ENCODE measurements at places on chromosomes 1 and 21.

- no peak for DNase-seq
Observed at GRCh38 chr1:162872981-162873380, 12.0 kb upstream of the CCDC190 start.

- no peak for DNase-seq
Observed at GRCh38 chr1:114524944-114525343, 13.9 kb upstream of the TRIM33 start.

DNA sequence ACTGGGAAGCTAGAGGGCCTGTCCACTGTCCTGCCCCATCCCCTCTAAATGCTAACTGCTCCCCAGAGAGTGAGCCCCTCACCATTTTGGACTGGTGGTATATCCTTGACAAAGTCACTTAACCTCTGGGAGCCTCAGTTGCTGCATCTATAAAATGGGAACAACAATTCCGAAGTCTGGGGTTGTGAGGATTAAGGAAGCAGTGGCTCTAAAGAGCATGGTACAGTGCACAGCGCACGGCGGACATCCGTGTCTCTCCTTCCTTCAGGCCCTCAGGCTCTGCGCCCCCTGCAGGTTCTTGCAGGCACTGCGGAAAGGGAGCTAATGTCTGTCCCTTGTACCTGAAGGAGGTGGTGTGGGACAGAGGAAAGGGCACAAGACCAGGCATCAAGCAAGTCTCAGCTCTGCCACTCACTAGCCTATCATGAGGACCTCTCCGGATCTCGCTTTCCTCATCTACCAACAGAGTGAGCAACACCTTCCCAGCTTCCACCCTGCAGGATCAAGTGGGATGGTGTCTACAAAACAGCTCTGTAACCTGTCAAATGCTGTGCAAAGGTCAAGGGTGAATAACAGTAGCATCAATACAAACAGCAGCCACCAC is 20.1 kb downstream of the ECE1 start:
- peak; percentile 77 for DNase-seq

- no peak for DNase-seq
Observed at GRCh38 chr1:29704430-29704829, 468.1 kb downstream of the PTPRU start.

DNA sequence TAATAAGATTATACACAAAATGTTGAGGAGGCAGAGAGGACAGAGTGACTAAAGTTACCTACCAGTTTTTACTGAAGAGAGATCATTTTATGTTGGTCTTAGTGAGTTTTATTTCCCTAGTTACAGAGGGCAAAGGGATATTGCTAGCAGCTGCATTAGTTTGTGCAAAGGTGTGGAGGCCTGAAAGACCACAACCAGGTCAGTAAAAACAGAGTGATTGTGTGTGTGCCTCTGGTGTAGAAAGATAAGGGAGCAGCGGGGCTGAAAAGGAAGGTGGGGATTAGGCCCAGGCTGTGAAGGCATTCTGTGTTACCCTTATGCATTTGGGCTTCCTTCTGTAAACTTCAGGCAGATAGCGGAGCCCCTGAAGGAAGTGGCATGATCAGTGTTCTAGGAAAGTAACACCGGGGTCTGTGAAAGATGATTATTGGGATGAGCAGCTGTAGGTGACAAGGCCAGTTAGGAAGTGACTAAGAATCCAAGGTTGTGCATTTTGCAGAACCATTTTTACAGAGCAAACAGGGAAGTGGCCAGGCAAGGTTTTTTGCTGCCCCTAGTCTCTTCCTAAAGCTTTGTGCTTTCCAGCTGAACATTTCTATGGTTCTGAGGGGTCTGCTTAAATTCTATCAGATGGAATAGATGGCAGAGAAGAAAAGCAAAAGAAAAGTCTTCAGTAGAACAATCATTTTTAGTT is 3.7 kb downstream of the GADD45A start:
- no peak for DNase-seq

DNA sequence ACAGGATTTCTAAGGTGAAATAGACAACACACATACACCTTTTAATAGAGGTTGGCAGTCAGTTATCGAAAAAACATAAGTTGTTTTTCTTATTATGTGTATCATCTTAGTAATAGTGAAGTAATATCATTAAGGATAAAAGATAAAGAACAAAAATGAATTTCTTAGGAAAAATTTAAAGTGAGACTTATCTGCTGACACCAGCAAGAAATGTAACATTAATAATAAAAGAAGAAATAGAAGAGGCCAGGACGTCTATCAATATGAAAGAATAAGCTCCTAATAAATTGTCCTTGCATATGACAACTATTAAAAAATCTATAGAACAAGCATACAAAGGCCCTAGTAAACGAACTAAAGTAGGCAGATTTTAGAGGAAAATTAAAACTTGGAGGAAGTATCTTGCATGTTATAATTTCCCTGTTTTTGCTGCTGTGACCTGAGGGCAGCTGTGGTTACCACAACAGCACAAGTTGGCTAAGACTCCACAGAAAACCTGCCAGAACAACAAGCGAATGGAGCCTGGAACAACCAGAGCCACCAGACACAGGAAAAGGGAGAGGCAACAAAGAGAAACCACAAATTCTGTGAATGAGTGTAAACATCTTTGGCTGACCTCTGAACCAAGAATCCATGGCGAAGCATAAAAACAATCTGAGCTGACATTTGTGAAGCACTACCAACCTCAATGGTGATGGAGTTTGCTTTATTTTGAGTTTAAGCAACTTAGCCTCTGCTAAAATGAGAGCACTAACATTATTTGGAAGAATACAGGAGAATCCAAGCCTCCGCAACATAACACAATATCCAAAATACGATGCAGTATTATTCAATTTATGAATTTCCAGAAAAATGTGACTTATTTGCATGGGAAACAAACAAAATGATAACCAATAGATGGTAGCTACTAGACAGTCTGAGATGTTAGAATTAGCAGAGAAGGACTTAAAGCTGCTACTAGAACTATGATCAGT is 207.5 kb downstream of the KCNT2 start:
- no peak for DNase-seq

- DNase-seq = no peak
Observed at GRCh38 chr1:182650678-182651338, 33.6 kb downstream of the RGS8 start.

DNA sequence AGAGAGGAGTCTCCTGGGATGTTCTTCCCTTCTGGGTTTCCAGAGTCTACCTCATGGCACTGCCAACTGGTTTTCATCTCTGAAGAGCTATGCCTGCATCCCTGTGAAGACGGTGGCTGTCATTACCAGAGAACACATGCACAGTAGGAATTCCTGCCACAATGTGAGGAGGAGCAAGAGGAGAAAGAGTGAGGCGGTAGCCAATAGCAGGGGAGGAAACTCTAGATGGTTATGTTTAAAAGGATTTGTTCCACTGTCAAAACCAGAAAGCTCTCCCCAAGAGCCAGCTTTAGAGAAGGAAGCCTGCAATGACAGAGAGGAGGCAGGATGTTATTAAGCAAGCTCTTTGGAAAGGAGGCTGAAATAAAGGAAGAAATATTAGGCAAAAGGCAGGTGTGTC is 12.3 kb downstream of the LMX1A start:
- no peak for DNase-seq
